ENCODE measurements at places on chromosomes 12 and 14.

- no peak for DNase-seq
Observed at GRCh38 chr12:124557518-124558223, 9.7 kb downstream of the NCOR2 start.

DNA sequence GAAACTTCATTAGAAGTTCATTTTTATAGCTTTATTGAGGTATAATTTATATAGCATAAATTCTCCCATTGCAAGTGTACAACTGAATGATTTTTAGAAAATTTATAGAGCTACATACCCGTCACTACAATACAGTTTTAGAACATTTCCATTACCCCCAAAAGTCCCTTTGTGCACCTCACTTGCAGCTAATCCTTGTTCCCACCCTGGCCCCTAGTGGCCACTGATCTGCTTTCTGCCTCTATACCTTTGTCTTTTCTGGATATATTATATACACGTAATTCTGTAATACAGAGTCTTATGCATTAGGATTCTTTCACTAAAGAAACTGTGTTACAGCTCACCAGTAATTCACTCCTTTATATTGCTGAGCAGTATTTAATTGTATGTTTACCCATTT lies 145.1 kb upstream of the DIO2 start:
- DNase-seq: no peak

GRCh38 chr12:20434996-20435395 lies 66.7 kb downstream of the PDE3A start:
- DNase-seq: no peak

GRCh38 chr12:92261071-92261470 lies 115.4 kb upstream of the BTG1 start:
- DNase-seq: no peak

GRCh38 chr12:14171106-14171505 lies 189.7 kb upstream of the GRIN2B start:
- DNase-seq: no peak

- DNase-seq: no peak
Observed at GRCh38 chr14:35344107-35344807, 52.1 kb downstream of the PSMA6 start.

DNA sequence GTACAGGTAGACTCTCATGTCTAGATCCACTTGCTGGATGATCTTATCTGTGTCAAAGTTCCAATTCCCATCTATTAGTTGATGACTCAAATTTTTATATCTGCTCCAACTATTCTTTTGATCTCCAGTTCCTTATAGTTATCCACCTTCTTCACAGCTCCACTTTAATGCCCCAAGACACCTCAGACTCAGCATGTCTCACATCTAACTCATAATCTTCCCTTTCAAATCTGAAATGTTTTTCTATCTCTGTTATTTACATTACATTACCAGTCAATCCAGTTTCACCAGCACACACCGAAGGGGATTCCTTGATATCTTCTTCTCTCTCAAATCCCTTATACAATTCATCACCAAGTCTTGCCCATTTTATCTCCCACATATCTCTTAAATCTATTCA lies 3.7 kb upstream of the METAP2 start:
- no peak for DNase-seq

GRCh38 chr12:49345051-49345824 lies 1.4 kb upstream of the DNAJC22 start:
- no peak for DNase-seq

DNA sequence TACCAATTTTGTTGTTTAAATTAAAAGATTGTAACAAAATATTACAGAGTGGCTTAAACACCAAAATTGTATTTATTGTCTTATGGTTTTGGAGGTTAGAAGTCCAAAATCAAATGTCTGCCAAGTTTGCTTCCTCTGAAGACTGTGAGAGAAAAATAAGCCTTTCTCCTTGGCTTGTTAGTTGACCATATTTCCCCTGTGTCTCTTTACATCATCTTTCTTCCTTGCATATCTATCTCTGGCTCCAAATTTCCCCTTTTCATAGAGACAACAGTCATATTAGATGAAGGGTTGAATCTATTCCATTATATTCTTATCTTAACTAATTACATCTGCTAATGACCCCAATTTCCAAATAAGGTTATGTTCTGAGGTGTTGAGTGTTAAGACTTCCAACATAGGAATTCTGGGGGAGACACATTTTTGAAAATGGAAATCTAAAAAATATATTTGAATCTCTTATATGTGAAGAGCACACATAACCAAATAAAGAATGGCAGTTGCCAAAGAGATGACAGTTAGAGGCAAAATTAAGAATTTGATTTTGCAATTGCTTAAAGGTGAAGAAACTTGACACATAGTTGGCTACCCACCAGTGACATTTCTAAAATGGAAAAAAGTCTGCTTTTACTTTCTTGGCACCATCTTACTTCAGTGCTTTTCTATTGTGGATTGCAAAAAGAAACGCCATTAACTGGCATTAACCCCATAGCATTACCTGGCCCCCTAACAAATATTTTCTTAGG lies 407.2 kb downstream of the FSCB start:
- DNase-seq: no peak

- no peak for DNase-seq
Observed at GRCh38 chr12:75982169-75982564, 49.4 kb downstream of the PHLDA1 start.

DNA sequence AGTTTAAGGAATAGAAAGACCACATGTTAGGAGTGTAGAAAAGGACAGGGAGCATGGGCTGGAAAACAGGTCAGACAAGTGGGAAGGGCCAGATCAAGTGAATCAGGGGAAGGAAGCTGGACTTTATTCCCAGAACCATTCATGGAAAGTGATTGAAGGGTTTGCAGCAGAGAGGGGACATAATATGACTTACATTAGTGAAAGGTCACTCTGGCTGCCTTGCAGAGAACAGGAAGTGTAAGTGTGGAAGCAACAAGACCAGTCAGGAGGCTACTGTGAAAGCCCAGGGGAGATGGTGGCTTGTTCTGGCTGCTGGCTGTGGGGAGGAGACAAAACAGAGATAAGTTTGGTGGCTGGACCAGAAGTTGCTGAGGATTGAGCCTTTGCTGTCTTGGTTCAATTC lies 69.1 kb downstream of the VCPKMT start:
- no peak for DNase-seq

All from retinal pigment epithelial cell (primary cell).